ENCODE measurements at places on chromosomes 5 and 9. TPM values are rescaled to one million over a fixed set of nuclear protein-coding genes. Genes with fewer than 3 reads are reported as not detected.

DNA sequence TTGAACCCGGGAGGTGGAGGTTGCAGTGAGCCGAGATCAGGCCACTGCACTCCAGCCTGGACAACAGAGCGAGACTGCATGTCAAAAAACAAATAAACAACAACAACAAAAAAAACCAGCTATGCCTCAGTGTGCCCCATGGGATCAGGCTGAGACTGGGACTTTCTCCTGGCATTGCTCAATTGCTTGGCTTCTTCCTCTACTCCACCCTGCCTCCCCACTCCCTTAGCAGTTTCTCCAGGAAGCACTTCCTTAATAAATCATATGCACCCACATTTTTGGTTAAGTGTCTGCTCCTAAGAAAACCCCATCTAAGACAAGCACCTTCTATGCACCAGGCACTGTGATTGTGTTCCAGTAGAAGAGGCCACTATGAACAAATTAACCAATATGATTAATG lies 41.0 kb upstream of the TMEM252 start:
- no peak for DNase-seq

DNA sequence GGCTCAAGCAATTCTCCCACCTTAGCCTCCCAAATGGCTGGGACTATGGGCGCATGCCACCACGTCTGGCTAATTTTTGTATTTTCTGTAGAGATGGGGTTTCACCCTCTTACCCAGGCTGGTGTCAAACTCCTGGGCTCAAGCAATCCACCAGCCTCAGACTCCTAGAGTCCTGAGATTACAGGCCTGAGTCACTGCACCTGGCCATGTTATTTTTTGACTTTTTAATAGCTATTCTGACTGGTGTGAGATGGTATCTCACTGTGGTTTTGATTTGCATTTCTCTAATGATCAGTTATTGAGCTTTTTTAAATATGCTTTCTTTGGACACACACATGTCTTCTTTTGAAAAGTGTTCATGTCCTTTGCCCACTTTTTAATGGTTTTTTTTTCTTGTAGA lies 38.2 kb downstream of the FBXW2 start:
- no peak for DNase-seq

DNA sequence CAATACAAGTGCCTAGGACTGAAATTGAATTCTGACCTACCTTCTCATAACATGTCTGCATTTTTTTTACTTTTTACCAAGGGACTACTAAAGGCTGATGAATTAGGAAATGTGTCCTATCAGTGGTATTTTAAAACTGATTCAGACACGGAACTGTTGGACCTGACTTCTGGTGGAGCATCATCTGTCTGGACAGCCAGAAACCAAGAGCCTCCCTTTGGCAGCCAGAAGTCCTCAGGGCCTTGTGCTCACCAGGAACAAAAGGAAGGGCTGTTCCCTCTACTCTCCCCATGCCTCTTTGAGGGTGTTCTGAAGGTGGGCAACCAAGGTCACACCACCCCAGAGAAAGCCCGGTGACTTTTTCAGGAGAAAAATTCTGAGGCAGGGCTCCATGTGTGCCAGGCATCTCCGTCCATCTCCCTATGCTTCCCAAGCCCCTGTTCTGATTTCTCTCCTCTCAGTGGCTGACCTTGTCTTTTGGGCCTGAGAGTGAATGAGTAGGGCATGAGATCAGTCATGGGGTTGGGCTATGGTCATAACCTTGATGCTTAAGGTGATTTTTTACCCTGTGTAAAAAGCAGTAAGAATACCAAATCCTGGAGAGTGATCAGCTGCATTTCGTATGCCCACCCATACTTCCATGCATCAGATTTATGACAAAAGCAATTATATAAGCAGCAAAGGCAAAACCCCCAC lies 143.7 kb downstream of the SCAMP1 start:
- peak; percentile 85 for DNase-seq

Gene LHX3
- not detected for polyA plus RNA-seq
